ENCODE measurements at places on chromosomes 4 and X.
A peak's percentile ranks its signal among the peaks of the same experiment; 100 is the strongest.

DNA sequence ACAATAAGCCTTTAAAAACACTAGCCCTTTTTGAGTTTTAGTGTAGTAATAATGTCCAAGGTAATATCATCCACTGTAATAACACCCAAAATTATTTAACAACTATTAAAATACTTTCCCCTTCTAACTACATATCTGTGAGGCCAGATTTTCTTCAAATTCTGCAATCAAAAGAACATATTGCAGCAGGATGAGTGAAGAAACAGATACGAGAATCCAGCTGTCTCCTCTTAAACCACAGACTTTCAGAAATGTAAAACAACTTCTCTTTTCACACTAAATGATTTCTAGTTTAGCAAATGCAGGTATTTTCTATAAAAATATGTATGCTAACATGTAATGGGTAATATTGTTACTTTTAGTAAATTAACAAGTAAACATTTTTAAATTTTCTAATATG, 148.9 kb downstream of the PRDM5 start:
- DNase-seq, result no peak

DNA sequence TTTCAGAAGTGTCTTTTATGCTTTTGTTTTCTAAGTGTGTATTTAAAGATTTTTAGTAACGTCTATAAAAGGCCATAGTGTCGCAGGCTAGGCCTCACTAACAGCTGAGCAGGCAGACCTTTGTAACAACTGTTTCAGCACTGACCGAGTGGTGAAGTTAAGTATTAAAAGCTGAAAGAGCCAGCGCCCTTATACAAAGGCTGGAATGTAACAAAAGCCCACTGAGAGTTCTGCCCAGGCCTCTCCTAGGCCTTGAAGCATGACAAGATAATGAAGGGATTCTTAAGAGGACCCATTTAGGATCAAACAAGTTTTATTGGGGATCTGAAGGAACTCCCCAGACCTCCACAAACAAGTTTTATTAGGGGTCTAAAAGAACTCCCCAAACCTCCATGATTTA, 722.5 kb upstream of the PRKX start:
- DNase-seq, result no peak

GRCh38 chrX:8346060-8346459, 118.6 kb upstream of the VCX3B start:
- no peak for DNase-seq

DNA sequence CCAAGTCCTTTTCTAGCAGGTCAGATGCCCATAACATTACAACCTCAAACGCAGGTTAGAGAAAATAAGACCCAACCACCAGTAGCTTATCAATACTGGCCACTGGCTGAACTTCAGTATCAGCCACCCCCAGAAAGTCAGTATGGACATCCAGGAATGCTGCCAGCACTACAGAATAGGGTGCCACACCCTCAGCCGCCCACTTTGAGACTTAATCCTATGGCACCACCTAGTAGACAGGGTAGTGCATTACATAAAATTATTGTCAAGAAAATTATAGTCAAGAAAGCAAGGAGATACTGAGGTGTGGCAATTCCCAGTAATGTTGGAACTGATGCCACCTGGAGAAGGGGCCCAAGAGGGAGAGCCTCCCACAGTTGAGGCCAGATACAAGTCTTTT, 19.9 kb upstream of the TRIM61 start:
- DNase-seq, result no peak

DNA sequence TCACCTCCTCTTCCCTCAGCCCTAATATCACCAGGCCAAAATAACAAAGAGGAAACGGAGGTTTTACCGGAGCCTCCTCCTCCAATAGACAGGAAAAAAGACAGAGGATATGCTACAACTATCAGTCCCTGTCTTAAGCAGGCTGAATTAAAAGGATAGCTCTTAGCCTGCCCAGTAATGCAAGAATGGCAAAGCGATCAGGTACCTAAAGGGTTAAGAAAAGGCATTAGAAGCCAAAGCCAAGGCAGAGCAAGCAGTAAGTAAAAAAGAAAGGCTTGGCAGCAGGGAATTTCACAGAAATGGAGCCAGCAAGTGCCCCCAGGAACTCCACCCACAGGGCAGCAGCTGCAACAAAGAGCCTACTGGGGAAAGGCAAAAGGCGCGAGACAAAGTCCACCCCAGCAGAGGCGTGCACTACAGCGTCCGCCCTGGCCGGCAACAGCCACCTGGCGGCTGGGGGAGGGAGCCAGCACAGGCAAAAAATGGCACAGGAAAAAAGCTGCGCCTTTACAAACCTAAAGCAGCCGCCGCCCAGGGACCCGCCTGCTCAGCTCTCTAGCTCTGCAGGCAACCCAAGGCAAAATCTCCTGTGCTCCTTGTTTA, 220.6 kb upstream of the ZC4H2 start:
- DNase-seq, result no peak

GRCh38 chrX:41457613-41458192, 10.6 kb downstream of the NYX start:
- DNase-seq, result no peak

DNA sequence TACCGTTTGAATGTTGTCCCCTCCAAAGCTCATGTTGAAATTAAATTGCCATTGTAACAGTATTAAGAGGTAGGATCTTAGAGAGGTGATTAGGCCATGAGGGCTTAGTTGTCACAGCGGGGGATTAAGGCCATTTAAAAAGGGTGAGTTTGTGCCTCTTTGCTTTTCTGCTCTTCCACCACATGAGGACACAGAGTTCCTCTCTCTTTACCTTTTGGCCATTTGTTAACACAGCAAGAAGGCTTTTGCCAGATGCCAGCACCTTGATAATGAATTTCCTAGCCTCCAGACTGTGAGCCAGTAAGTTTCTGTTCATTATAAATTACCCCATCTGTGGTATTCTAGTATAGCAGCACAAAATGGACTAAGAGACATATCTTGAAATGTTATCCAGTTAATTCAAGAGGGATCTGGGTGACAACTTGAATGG, 7.8 kb upstream of the HERC3 start:
- DNase-seq, result no peak

- DNase-seq, result no peak
These were observed 253.6 kb downstream of the PPP1R2C start for GRCh38 chrX:42524379-42524778.

DNA sequence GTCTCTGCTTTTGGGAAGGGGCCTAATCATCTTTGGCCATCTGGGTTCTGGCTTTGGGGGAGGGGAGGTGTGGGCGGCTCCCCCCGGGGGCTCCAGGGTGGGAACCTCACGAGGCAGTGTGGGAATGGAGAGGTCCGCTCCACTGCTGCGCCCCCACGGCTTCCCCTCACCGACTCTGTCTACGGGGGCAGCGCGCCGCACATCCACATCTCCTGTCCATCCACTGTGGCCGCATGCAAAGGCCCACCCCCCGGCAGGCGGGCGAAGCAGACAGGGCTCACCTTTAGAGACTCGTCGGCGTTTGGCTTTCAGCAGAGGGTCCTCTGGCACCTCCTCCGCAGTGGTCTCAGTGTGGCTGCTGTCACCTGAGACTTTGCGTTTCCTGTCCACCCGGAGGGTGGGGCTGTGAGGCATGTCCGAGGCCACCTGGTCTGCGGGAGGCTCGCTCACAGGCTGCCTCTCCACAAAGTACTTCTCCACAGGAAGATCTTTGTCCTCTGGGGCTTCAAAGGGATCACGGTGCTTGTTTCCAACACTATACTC, 33.6 kb downstream of the BCOR start:
- DNase-seq, result no peak

GRCh38 chr4:162403419-162403818, 239.6 kb upstream of the FSTL5 start:
- no peak for DNase-seq

GRCh38 chr4:177263818-177264217, 45.9 kb upstream of the NEIL3 start:
- DNase-seq, result no peak

- no peak for DNase-seq
These were observed 110.6 kb downstream of the NEXMIF start for GRCh38 chrX:74814681-74815080.

DNA sequence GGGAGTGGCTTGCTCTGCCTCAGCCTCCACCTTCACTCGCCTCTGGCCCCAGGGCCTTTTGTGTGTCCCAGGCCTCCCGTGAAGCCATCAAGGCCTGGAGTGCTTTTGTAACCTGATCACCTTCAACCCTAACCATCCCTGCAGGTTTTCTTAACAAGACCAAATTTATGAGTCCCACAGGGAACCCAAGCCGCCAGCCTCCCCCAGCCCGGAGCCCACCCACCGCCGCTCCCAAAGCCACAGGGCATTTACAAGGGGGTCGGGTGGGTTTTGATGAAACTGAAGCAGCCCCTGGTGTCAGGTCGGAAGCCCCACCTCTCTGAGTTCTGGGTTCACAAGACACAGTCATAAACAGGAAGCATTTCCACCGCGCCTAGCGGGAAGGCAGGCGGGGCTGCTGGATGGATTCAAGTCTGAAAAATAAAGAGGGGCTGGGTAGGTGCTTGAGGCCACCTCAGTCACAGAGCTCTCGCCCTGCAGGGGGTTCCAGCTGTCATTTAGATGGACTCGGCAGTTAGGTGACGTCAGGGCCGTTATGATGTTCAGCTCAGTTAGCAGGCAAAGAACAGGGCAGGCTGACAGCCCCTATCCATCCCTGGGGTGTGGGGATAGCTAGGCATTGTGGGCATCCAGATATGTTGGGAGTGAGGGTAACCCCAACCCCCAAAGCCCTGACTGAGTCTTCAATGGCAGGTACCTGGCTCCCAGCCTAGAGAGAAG, 128.5 kb downstream of the BCOR start:
- DNase-seq, result no peak

DNA sequence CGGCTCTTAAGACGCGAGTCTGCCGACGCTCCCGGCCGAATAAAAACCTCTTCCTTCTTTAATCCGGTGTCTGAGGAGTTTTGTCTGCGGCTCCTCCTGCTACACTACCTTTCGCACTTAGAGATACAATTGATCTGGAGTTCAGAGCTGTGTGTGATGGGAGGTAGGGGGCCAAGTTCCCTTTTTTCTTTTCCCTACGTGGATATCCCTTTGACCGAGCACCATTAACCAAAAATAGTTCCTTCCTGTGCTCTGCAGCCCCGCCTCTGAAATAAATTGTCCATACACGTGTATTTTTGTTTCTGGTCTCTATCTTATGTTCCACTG, 555 bp upstream of the PGM2 start:
- DNase-seq, result no peak

DNA sequence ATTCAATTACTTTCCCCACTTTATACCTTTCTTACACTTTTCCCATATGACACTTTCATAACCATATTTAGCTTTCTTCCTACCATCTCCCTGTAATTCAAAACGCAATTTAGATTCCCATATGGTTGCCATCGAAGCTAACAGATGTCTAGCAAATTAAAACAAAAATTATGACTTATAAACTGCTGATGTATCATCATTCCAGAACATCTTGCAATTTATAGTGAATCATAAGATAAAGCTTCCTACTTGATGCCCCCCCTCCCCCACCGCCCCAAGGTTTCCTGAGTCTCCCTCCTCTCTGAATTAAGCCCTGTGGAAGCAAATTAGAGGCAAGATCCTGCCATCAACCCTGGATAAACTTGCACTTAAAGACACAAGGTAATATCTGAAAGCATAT, 5.4 kb downstream of the TSPAN5 start:
- no peak for DNase-seq

GRCh38 chr4:185201977-185202962, 1.5 kb downstream of the CFAP97 start:
- DNase-seq, result no peak

- no peak for DNase-seq
These were observed 14.7 kb upstream of the CBR4 start for GRCh38 chr4:169024762-169025161.

DNA sequence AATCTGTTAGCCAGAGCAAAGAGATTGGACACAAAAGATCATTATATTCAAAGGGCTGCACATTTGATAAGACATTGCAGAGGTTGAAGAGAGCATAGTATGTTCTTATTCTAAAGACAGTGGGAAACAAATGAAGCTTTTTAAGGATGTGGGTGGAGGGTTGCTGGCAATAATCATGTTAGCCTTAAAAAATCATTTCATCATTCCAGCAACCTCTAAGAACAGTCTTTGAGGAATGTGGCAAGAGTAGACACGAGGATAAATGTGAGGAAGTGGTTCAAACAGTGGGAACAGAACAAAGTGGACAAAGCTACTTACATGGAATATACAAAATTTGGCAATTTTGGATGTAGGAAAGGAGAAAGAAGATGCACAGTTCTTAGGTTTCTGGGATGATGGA, 167.3 kb upstream of the SPRY1 start:
- DNase-seq, result no peak

DNA sequence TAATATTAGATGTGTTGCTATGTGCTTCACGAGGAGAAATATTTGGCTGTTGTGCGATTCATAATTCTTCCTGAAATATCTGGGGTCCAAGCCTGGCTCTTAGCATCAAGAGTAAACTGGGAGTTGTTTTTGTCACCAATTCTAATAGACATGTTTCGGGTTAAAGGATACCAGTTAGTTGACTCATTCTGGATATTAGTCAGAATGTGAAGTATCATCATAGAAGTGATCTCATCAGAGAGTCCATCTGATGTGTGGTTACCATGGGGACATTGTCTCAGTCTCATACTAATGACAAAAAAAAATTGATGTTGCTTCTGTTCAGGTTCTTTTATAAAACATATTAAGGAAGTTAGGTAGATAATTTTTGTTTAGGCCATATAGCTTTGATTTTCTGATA, 57.2 kb upstream of the MTMR1 start:
- no peak for DNase-seq

DNA sequence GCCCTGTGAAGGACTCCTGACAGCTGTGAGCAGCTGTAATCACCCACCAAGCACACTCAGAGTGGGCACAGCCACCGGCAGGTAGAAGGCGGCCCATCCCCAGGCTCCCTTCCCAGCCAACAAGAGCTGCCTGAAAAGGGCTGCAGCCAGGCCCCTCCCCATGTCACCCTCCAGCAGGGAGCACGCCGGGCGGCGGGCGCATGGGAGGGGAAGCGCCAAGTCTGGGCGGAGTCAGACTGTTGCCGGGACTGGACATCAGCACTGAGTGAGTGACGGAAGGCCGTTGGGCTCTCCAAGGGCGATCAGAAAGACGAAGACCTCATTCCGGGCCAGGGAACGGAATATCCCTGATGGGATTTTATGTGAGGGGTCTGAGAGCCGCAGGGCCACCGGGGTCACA, 82.1 kb downstream of the PPP2R2C start:
- peak; percentile 42 for DNase-seq

- DNase-seq, result no peak
These were observed 323.2 kb downstream of the ARHGAP24 start for GRCh38 chr4:85798012-85798770.

DNA sequence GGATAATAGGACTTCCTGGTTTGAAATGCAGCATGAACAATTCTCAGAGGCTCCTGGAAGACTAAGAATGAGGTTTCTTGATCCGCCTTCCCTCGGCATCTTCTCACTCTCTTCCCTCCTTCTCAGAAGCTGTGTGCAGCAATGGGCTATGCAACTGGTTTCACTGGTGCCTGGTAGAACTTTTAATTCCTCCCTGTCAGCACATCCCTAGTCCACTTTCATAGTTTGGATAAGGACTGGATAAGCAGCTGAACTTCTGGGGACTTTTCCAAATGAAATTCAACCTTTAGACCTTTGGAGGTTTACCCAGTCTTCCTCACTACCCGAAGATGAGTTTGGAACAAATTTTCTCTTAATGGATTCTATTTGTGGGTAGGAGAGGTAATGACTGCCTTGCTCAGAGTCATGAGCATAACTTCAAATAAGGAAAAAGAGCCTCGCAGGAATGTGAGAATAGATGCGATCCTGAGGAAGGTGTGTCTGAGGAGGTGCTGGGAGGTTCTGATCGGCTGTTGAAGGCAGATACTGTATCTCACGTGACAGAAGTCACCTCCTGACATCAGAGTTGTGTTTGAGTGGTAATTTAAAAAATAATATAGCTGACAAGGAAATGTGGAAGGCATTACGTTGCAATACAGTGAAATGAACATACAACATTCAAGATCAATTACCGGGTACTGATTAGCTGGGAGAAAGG, 56.0 kb upstream of the HAND2 start:
- no peak for DNase-seq

All from uterus (tissue), 4 donors.